A549 treated with Mapracorat at 1 μM for 4 hours (cell line): ENCODE measurements at places on chromosomes 7 and 10. TPM values are rescaled to one million over a fixed set of nuclear protein-coding genes. Genes with fewer than 3 reads are reported as not detected.

SYCE1 gene
- not detected in 5 replicates for total RNA-seq

DRGX gene
- total RNA-seq: 0.05 TPM in 1 of 5 replicates, not detected in the others

IL15RA gene
- total RNA-seq: 2.4 to 3.7 TPM (median 2.7 TPM) in 5 replicates

ZNF467 gene
- total RNA-seq: 0.86 to 2.1 TPM (median 1.5 TPM) in 5 replicates
